ENCODE measurements at places on chromosomes 4 and X.

- no peak for DNase-seq
These were observed 53.8 kb downstream of the SEPTIN11 start for GRCh38 chr4:77003400-77003799.

- DNase-seq = no peak
These were observed 16.5 kb upstream of the SHOX start for GRCh38 chrX:614136-614535.

DNA sequence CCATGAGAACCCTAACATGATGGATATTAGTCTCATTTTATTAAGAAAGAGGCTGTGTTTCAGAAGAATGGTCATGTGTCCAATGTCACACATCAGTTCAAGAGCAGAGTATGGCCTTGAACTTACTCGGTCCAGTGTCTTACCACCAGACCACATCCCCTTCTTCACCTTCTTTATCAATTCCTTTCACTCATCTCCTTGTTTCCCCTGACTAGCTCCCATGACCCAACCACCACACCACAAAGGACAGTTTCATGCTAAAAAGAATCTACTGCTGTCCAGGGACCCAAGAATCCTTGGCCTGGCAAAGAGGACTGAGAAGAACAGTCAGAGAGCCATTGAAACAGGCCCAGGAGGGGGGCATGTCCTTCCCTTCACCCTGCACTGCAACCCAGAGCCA is 33.6 kb upstream of the MSN start:
- DNase-seq = no peak

DNA sequence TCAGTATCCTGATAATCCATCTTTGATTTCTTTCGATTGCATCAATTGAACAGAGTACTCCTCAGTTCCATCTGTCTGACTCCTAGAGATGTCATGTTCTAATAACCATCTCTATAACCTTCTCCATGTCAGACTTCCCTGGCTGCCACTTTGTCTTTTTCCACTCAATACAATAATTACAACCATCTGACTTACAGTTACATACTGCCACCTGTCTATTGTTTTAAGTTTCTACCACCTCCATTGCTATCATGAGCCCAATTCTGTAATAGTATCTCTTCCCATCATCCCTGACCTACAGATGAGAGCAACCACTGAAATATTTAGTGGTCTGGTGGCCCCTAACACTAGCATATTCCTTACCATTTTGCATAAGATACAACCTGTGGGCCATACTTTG is 439.2 kb upstream of the FAM47C start:
- DNase-seq = no peak

GRCh38 chr4:24741910-24742309 is 53.5 kb upstream of the SOD3 start:
- no peak for DNase-seq

DNA sequence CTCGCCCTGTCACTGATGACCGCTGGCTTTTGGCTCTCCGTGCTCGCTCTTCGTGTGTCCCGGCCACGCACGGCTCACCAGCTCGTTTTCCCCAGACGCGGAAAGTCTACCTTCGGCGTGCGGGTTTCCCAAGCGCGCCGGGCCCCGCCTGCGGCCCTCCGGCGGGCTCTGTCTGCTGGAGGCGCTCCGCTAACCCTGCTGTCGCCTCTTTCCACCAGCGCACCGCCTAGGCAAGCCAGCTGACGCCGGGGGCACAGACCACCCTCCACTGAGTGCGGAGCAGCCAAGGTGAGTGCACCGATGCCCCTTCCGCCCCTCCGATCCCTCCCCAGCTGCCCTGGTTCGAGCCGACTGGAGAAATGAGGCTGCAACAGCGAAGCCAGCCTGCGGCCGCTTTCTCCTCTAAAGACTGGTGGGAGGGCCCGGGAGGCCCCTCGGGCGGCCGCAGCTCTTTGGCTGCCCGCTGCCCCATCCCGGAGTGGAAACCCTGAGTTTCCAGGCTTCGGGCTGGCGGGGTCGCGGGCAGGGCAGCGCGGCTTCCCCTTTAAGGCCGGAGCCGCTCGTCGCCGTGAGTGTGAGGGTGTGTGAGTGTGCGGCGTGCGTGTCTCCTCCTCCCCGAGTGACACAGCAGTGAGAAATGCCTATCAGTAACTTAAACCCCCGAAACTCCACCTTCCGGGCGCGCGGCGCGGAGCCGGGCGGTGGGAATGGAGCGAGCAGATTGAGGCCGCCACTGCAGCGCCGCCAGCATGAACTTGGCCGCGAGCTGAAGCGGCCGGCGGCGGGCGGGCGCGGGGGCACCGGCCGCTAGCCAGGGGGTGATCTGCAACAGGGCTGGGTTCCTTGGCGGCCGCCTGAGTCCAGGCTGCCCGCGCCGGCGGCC is at the start of gene MAMLD1:
Gene MAMLD1, plus strand, starts transcription at position 719 of the 883 bp plus-strand sequence. CDS start 82,200 bp downstream, outside the sequence.
- DNase-seq = peak; percentile 26

- DNase-seq = no peak
These were observed 53.3 kb downstream of the JADE1 start for GRCh38 chr4:128862608-128863311.

DNA sequence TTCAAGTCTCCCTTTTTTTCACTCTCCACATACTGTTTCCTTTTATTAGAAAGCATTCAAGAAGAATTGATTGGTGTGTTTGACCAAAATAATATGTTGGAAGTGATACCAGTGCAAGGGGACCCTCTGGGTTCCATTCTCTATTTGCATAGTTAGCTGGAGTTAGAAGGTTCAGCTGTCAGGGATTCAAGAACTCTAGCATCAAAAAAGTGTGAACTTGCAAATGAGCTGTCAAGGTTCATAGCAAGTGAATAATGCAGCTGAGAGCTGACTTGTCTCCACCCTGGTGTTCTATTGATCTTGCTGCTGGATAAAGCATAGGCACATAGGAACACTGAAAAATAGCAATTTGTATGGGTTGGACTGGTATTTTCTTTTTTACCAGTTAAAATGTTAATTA is 73.2 kb downstream of the SORBS2 start:
- no peak for DNase-seq

- DNase-seq = no peak
These were observed 302.1 kb downstream of the KCTD8 start for GRCh38 chr4:44146516-44146915.

DNA sequence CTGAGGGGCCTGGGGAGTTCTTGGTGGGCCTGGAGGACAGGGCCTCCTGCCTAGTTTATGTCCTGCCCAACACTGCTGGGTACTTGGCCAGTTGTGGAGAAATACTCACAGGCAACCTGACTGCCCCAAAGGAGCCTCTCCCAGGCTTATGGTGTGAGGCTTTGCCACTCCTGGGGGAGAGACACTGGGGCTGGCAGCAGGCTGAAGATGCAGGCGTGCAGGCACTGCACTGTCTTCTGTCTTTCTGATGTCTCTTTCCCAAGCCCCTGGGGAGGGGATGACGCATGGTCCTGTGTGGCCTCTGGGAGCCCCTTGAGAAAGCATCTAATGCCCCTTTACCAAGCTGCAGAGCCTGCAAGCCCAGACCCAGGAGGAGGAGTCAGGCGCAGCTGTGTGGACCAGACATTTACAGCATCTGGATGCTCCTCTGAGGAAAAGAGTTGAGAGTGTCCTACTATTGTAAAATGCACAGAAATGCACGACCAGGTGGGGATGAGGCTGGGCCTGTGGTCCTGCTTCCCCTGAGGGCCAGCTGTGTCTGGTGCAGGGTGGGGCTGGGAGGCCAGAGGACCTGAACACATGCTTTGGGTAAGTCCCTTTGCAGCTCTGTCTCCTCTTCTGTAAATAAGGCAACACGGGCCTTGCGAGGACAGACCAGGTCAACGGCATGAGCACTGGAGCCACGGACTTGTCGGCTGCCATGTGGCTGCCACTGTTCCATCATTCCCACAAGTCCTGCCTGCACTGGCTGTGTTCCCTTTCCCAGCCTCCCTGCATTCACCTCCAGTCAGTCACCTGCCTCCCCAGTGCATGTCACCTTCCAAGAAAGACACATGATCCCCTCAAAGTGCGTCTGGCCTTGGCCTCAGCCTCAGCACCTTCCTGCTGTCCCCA is 8.4 kb downstream of the TMEM271 start:
- DNase-seq = no peak

- DNase-seq = no peak
These were observed 18.6 kb downstream of the STK32B start for GRCh38 chr4:5069901-5070300.

GRCh38 chr4:17616283-17616682 is 1.8 kb downstream of the MED28 start:
- DNase-seq = no peak

GRCh38 chr4:119246177-119246733 is 33.7 kb downstream of the USP53 start:
- no peak for DNase-seq

- no peak for DNase-seq
These were observed 70.6 kb downstream of the TMEM144 start for GRCh38 chr4:158280856-158281255.

DNA sequence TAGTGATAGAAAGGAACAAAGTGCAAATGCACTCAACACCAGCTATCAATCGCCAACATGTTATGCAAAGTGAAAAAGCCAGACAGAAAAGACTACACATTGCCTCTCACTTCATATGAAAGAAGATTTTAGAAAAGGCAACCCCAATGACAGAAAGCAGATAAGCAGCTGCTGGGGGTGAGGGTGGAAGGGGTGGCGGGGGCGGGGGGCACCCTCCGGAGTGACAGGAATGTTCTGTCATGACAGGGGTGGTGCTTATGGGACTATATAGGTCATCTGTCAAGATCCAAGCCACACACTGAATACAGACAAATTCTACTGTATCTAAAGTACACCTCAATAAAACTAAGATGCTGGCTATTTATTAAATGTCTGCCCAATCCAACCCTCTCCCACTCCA is 10.7 kb downstream of the WDR1 start:
- DNase-seq = no peak
